NCI-H345 (cell line): ENCODE measurements at places on chromosomes 1 and 21.
A peak's percentile ranks its signal among the peaks of the same experiment; 100 is the strongest.

DNA sequence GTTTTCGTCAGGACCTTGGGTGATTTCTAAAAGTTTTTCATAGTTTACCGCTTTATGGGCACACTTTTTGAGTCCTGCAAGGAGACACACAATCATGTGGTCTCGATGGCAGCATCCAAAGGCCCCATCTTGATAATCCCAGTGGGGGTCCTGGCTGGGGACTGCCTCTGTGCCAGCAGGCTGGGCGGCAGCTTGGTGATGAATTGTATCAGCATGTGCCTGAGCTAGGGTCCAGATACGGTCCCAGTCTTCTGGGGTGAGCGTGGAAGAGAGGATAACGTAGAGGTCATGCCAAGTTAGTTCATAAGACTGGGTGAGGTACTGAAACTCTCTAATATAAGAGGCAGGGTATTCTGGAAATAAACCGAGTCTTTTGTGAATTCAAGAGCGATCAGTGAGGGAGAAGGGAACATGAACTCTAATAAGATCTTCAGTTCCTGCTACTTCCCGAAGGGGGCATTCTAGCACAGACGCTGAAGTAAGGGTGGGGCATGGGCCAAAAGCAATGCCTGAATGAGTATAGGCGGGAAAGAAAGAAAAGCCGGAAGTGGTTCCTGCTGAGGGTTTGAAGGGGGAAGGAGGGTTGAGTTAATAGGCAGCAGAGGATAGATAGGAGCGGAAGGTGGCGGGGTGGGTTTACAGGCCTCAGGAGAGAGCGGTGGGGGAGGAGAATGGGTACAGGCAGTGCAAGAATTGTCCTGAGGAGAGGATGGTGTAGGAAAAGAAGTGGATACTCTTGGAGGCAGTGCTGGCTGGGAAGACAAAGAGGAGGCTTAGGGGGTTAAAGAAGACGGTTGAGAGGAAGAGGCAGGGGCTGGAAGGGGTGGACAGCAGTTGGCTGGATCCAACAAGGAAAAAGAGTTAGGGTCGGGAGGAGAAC is 1.6 kb downstream of the ERVH48-1 start:
- DNase-seq: peak; percentile 83

DNA sequence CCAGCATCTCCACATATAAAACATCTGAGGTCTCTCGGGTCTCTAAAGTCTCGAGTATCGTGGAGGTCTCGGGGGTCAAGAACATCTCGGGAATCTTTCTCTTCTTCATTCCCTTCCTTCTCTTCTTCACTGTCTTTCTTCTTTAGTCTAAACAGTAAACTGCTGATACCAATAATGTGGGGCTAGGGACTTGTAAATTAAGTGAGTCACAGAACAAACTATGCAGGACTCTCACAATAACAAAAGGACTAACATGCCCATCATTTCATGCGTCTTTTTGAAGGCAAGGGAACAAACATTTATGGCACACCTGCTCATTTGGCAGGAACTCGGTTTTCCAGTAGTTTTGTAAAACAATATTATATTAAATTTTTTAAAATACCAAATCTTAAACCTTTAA is 32.4 kb downstream of the PRPF38A start:
- no peak for DNase-seq

- no peak for DNase-seq
Measured at GRCh38 chr1:214491468-214492146, 59.8 kb downstream of the PTPN14 start.

DNA sequence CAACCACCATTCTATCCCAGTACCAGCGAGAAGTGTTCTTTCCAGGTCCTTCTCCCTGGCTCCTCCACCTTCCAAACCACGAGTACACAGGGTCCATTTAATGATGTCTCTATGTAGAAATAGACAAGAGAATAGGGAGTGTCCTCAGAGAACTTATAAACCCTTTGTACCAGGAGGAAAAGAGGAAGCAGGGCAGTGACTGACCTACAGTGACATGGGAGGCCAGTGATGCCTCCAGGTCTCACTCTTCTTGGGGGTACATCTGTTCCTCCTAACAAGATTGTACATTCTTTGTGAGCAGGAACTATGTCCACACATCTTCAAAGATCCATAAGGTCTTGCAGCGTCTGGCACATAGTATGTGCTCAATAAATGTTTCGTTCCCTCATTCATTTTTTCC is 18.7 kb upstream of the FMOD start:
- DNase-seq: no peak

DNA sequence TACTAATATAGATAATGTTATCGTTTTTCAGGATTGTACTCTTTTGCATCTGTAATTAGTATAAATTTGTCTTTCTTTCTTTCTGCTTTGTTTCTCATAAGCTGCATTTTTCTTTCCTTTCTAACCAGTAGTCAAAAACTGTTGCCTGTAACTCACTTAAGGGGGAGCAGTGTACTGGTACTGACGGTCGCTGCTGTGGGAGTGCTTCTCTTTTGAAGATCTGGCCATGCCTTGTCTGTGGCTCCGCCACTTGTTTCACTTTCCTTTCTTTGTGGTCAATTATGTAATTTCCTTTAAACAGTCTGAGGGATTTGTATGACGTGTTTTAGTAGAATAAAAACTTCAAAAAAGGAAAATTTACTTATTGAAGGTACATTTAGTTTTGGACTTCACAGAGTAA is 37.0 kb downstream of the MIA3 start:
- no peak for DNase-seq

DNA sequence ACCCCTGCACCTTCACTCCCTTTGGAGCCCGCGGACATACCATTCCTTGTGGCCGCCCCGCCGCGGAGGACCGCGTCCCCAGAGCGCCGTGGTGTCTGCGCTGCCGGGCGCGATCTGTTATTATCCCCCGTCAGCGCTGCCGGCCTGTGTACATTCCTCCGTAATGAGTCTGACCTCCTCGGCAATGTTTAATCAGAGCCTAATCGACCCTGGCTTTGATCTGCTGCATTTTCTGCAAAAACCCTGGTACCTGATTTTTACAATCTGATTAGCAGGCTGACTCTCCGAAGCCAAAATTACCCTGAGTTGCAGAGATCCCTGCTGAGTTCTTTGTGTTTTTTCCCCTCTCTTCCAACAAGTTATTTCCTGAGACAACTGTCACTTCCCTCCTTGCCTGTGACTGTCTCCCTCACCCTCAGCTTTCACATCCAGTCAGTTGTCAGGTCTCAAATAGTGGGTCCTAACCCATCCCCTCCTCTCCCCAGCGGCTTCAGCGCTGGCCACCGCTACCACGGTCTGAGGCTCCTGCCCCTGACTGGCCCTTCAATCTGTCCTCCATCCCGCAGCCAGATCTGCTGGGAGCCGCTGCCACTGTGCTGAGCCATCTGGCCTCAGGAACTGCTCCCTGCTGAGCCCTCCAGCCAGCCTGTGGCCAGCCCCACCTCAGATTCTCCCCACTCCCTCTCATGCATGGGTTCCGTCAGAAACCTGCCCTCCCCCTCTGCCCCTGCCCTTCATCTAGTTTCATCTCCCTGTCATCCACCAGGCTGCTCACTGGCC is 53.5 kb downstream of the GLIS1 start:
- no peak for DNase-seq

GRCh38 chr1:150999051-150999674 is 7.5 kb downstream of the MINDY1 start:
- DNase-seq: no peak

- DNase-seq: no peak
Measured at GRCh38 chr1:248816042-248816851, 9.5 kb downstream of the SH3BP5L start.

DNA sequence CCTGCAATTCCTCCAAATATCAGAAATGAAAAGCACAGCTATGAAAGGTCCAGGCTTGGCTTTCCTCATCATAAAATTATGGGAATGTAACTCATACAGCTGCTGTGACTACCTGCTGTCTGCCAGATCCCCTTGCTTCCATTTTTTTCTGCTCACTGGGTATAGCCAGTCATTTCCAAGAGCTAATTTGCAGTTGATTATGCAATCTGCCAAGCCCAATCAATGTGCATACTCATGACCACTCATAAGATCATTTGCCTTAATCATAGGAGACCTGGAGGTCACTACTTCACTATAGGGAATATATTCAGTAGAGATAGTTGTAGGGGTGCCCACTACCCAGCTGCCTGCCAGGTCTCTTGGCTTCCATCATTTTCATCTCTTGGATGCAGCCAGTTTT is 417.7 kb upstream of the ZRANB2 start:
- no peak for DNase-seq

DNA sequence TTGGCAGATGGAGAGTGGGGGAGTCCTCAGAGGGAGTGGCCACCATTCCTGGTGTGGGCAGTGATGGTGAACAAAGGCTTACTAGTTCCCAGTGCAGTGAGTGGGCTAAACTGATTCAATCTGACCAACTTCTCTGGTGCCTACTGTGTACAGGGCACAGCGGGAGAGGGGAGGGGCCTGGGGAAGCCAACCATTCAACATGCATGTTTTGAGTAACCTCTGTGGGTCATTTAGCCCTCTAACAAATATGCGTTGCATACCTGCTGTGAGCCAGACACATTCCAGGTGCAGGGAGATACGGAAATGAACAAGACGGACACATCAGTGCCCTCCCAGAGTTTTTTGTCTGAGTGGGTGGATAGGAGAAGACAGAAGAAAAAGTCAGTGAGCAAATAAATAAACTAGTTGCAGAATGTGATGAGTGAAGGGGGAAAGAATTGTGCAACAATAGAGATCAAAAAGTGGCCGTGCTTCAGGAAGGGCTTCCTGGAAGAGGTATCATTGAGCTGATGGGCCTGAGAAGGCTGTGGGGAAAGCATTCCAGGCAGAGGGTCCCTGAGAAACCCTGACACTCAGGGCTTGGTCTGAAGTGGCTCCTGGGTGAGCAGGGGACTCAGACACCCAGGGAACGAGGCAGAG is 78.8 kb downstream of the EPHB2 start:
- DNase-seq: peak; percentile 55

- DNase-seq: no peak
Measured at GRCh38 chr21:46000182-46000730, 18.7 kb downstream of the COL6A1 start.

GRCh38 chr1:170402476-170403311 is 129.3 kb upstream of the GORAB start:
- no peak for DNase-seq

GRCh38 chr1:115432061-115432460 is 94.0 kb upstream of the NGF start:
- DNase-seq: no peak

DNA sequence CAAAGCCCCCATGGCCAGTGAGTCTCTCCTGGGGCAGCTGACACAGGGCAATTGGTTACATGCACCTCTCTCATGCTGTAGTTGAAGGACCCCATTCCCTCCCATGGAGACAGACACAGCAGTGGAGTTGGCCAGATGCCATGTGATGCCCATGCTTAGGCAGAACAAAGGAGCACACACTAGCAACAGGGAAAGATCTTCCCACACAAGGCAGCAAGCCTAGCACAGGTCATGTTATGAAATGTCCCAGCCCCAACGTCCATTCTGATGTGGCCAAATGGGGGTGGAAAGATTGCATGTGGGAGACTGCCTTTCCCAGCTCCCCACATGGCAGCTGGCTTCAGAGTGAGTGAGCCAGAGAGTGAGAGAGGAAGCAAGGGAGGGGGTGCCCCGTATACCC is 34.5 kb downstream of the AADACL4 start:
- DNase-seq: peak; percentile 24

DNA sequence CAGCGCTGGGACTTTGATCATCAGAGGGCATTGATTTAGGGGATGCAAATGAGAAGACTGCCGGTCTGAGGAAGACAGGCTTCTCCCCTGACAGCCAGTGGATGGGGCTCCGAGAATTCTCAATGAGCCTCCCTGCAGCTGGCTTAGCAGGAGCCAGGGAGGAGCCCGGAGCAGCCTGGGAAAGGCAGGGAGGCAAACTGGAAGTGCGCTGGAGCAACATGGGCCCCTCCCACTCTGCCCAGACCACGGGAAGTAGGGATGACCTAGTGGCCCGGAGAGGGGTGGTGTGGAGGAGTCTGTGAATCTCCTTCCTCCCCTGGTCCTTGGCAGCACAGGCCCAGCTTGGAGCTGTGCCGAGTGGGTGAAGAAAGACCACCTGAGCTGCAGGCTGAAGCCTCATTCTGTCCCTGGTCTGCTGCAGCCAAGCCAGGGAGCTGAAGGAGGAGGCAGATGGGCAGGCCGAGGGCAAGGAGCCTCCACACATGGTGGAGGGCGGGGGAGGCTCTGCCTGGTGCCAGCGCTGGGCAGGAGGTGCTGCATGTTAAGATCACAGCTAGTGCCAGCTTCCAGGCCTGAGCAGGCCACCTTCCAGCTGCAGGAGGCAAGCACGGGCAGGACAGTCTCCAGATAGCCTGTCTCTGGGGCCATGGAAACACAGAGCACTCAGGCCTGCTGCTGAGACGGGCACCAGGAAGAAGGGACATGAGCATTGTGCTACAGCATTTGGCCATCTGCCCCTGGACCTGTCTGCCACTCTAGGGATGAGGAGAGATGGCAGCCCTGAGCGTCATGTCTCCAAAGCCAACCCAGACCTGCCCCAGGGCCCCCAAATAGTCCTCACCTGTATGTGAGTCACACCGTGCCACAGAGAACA is 12.2 kb upstream of the CLSTN1 start:
- peak; percentile 16 for DNase-seq

DNA sequence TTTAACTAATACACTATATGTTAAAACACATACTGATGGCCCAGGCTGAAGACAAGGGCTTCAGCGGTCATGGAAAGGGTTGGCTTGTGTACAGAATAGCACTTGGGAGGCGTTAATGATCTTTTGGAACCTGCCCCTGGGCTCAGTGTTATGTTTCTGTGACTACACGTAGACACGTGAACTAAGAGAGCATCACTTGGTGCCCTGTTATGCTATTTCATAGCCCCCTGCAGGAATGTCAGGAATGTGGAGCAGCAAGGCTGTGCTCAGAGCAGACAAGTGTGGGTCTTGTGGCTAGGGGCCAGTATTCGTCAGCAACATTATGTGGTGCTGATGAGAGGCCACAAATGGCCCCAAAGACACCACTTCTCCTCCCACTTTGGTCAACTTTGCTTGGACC is 132.4 kb downstream of the MAP3K21 start:
- DNase-seq: no peak

GRCh38 chr1:161864577-161864976 is 98.5 kb downstream of the ATF6 start:
- DNase-seq: peak; percentile 1

DNA sequence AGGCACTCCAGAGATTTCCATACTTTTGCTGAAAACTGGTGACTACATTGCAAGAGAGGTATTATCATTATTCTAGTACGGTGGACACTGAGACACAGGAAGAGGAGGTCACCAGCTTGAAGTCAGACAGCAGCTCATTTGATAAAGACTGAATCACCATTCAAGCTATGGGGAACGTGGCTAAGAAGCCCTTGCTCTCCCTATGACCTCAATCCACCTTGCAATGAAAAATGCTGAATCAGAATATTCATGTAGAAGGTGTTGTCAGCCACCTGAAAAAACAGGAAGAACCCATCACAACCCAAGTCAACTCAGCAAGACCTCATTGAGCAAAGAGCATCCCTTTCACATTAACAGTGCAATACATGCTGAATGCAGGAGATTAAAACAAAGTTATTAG is 59.0 kb upstream of the FGGY start:
- no peak for DNase-seq

- no peak for DNase-seq
Measured at GRCh38 chr1:178223289-178223688, 129.4 kb downstream of the RASAL2 start.

- DNase-seq: no peak
Measured at GRCh38 chr1:227092069-227092468, 152.0 kb downstream of the COQ8A start.

GRCh38 chr1:45585110-45585426 is 1.2 kb downstream of the NASP start:
- DNase-seq: no peak
